ENCODE measurements at places on chromosomes 5 and 9. TPM values are rescaled to one million over a fixed set of nuclear protein-coding genes. Genes with fewer than 3 reads are reported as not detected.

The GABRG2 gene
- polyA plus RNA-seq: 0.03 TPM

The FER gene
- 7.4 TPM for polyA plus RNA-seq

The DOCK8 gene
- 23.4 TPM for polyA plus RNA-seq

DNA sequence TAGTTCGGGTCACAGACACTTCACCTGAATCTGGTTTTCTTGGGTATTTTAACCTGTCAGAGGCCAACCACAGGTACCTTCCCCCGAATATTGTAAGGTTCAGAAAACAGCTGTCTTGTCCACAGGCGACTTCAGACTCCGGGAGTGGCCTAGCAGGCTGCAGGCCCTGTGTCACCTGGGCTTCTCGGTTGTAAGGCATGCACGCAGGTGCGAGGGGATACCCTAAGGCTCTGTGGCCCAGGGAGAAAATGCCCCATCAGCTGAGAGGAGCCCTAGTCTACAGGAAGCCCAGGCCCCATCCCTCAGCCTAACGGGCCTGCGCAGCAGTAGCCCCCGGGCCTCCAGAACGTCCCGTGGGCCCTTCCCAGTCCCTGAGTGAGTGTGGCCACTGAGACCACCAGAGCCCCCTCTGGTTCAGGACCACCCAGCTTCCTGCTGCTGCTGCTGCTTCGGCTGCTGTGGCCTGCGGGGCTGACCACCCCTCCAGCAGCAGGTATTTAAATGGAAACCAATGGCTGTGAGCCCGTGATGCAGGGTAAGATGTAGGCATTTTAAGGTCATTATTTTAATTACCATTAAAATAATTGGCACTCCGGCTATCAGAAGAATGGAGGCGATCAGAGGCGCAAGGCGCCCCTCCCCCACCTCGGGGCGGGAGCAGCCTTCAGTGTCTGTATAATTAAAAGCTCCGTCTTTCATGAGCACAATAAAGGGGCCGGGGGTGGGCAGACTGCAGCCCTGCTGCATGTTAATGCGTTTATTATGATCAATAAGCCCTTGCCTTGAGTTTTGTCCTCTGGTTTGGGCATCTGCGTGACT, 65.4 kb downstream of the PSMB7 start:
- DNase-seq: no peak

DNA sequence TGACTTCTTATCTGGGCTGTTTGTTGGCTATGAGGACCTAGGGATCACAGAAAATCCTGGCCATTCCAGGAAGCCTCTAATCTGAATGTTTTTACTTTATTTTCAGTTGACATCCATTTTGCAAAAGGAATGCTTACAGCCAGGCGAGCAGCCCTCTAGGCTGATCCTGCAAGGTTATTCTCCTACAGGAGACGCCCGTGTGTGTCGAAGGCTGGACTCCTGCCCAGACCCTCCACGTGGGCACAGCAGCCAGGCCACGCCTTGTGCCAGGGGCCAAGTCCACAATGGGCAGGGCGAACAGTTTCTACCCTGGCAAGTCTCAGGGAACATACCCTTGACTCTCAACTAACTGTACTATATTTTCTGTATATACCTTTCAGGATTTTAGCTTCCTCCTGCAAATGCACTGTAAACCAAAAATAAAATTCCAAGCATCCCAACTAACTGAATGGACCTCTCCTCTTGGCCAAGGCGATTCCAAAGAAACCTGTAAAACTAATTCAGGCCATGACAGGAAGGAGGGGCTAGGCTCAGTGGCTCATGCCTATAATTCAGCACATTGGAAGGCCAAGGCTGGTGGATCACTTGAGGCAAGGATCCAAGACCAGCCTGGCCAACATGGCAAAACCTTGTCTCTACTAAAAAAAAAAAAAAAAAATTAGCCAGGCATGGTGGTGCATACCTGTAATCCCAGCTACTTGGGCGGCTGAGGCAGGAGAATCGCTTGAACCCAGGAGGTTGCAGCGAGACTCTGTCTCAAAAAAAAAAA, 5.7 kb downstream of the CMBL start:
- DNase-seq: no peak

- DNase-seq: no peak
Observed at GRCh38 chr9:75997206-75997605, 106.7 kb downstream of the PCSK5 start.

GRCh38 chr5:1502046-1502736, 21.6 kb downstream of the LPCAT1 start:
- peak; percentile 75 for DNase-seq
